ENCODE measurements at places on chromosomes 2 and 18.

DNA sequence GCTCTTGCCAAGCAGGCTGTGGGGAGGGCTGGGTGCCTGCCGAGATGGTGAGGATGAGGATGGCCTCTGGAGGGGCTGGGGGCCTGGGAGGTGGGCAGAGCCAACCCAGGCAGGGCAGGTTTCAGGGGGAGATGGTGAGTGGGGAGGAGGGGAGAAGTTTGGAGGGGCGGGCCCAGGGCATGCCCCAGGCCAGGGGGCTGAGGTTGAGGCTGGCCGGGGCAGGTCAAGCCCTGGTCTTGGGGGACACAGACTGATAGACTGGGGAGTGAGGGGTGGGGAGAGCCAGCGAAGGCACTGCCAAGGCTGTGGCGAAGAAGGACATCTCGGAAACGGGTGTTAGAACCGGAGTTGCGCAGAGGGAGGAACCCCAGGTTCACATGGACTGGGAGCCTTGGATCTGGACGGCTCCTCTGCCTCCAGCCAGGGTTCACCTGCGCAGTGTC is 12.6 kb downstream of the CAPN10 start:
- DNase-seq, result no peak

- no peak for DNase-seq
Measured at GRCh38 chr2:45014831-45015230, 5.6 kb upstream of the SIX2 start.

GRCh38 chr2:152176113-152176714 is 651 bp upstream of the STAM2 start:
- no peak for DNase-seq

- DNase-seq, result no peak
Measured at GRCh38 chr2:28507796-28508764, 12.2 kb downstream of the PLB1 start.

DNA sequence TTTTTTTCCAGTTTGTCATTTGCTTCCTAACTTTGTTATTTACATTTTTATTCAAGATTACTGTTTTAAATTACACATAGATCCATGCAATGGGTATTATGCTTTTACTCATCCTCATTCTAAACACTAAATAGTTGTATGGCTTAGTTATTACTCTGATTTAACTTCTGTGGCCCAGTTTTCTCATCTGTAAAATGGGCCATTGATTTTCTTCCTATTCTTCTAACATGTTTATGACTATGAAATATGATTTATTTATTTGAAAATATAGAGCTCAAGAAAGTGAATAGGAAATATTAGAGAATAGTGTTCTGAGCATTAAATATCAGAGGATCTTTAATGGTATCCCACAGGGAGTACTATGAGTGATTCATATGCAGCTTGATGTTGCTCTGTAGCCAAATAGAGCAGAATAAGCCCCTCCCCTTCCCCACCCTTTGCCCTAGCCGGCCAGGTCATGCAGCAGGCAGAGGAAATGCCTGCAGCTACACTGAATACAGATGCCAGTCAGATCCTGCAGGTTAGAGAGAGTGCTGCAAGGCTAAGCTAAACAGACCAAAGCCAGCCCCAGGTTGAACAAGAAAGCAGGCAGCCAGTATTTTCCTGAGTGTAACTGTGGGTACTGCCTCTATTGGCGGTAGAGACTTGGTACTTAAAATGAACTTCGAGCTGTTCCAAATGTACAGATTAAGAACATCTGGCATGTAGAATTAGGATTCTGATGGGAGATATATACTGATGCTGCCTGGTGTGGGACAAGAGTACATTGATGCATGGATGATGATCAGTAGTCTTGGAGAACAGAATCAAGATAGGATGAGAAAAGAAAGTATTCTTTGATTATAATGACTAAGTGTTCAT is 11.7 kb upstream of the ACYP2 start:
- peak; percentile 13 for DNase-seq

DNA sequence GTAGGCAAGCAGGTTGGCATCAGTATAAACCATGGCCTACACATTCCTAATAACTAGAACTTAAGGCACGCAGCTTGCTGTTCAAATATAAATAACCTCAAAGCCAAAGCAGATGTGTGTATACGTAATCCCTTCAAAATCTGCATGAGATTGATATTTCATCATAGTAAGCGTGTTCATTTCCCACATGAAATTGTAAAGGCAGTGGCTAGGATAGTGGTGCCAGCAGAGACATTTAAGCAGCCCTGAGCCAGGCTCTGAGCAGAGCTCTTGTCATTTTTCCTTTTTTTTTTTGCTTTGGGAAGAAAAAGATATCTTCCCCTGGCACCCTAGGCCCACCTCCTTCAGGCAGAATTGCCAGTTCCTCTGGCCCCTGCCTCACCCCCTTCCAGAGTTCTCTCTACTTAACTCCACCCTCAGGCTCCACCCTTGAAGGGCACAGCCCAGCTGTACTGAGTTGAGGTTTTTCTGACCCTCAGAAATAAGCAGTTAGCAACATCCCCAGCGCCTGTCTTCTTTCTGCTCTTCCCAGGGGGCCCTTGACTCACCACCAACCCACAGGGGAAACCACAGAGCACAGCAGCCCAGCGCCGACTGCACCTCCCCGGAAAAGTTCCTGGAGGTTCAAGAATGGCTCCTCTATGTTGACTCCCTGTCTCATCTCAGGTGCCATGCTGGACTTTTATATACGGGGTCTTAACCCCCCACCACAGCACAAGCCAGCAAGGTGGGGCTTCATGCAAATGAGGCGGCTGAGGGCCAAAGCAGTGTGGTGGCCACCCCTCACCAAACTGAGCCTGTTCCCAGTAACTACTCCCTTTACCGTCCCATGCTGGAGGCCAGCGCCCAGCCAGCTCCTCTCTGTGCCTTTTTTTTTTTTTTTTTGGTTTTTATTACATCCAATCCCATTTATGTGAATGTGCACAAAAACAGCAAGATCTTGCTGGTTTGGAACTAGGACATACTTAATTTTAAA is 84.7 kb downstream of the EHD3 start:
- peak; percentile 2 for DNase-seq

DNA sequence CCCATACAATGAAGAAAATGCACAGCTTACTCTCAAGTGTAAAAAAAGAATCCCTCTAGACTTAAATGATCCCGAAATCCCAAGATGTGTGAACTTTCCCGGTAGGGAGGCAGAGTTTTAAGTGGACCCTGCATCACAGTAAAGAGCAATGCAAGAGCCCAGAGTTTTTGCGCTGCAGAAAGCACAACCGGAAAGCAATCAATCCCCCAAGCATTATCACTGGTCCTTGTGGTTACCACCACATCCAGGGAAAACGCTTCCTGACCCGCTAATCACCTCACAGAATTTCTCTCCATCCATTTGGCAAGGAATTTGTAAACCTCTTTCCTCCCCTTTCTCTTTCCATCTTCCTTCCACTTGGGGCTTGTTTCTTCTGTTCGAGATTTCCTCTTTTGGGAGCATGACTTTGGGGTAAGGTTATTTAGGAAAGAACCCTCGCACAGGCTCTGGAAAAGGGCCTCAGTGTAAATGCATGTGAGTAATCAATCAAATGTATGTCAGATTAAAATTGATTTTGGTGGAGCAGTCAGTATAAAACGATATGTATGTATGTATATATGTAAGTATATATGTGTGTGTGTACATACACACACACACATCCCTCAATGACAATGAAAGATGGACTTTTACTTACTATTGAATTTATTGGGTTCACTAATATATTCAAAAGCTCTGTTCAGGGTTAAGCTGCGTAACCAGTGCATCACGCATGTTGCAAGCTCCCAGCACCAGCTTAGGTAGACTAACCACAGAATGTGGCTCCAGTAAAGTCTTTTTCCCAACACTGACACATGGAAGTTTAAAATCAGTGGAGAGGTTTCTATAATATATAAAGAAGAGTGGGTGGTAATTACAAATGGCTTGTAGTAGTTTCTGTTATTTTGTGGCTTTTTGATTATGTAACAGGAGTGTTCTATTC is 1.6 kb downstream of the PLCL1 start:
- DNase-seq, result no peak

- DNase-seq, result no peak
Measured at GRCh38 chr2:10533811-10534321, 85.7 kb upstream of the ODC1 start.

DNA sequence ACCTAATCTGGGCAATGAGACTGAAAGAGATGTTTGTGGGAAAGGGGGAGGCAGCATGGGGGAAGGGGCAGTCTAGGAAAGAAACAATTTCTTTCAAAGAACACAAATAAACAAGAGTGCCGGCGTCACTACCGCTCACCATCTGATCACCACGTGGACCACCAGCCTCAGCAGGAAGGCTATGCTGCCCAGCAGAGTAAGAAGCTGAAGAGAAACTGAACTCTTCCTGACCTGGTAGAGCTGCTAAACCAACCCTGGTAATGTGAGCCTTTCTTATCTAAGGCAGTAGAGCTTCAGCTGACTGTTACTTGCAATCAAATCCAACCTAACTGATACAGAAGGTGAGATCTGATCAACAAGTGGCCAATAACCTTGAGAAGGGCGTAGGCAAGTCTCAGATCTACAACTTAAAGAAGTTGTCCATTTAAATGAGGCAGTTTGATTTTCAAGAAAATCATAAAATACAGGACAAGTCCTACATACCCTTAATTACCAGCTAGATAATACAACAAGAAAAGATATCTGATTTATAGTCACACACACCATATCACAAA is 44.2 kb upstream of the SPTBN1 start:
- DNase-seq, result no peak

DNA sequence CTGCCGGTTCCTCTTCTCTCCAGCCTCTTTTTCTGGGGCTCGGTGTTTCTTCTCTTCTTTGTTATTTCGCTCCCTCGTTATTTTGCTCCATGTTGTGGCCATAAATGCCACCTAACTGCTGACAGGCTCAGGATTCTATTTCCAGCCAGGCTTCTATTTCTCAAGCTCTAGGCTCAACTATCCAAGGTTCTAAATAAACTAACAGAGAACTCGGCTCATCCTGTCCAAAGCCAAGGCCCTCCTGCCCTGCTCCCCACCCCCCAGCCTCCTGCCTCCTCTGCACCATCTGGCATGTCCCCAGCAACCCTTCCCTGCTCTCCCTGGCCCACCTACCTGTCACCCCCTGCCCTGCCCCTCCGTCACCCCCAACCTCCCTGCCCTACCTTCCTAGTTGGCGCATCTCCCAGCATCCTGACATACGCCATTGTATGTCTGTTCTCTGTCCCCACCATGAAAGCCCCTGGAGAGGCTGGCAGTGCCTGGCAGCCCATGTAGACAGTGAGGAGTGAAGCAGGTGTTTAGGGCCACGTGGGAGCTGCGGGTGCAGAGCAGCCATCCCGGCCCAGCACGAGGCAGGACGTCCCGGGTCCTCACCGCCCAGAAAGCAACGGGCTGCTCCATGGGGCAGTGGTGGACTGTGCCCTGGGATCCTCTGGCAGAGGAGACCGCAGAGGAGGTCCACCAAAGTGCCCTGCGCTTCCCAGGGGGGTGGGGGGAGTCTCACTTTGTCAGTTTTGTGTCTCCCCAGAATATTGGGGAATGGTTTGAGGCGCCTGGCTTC is 186.9 kb downstream of the TWIST2 start:
- DNase-seq, result no peak

DNA sequence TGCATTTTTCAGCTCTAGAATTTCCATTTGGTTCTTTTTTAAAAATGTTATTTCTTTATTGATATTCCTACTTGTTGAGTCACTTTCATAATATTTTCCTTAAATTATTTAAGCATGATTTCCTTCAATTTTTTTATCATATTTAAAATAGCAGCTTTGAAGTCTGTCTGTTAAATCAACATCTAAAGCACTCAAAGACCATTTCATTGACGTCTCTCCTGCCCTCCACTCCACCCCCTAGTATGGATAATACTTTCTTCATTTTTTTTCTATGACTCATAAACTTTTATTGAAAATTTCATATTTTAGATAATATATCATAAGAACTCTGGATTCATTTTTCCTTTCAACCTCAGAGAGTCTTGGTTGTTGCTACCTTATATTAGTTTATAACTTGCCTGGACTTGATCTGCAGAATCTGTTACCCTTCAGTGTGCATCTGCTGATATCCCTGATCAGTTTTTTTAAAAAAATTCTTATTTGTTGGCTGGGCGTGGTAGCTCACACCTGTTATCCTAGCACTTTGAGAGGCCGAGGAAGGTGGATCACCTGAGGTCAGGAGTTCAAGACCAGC is 59.0 kb upstream of the ZNF396 start:
- DNase-seq, result no peak

DNA sequence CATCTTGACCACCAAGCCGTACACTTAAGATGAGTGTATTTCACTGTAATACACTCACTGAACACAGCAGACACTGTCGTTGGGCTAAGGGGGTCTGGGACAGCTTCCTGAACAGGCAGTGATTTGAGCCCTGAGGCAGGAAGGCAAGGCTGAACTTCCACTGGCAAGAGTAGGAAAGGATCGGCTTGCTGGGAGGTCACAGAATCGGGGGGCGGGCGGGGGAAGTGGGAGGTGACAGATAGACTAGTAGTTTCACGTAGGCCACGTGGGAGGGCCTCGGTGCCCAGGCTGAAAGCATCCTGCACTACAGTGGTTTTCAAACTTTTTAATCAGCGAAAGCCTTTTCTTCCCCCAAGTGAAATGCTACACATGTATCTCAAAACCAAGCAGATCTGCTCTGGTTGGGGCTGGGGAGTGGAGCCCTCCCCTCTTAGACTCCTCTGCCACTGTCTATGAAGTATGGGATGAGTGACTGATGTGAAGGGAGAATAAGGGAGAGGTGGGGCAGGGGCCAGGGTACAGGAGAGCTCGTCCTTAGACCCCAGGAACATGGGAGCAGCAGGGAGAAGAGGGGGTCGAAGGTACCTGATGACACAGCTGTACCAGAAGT is 8.6 kb downstream of the PARD6G start:
- DNase-seq, result no peak

DNA sequence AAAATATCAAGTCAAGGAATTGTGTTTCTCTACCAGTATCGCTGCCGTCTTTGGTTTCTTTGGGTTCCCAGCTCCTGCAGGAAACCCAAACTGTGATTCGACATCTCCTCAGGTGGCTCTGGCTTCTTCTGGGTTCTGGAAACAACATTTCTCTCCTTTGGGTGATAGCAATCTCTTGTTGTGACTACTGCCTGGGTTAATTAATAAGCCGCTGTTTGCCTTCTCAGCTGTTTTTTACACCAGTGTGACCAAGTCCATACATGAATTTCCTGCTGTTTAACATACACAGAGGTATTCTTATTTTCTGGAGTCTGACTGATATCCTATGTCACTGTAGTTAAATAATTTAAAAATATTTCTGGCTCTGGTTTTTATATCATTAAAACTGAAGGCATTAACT is 112.5 kb upstream of the DCC start:
- no peak for DNase-seq

- DNase-seq, result no peak
Measured at GRCh38 chr18:75406491-75407445, 20.7 kb downstream of the SMIM21 start.

GRCh38 chr2:46862514-46862913 is 53.1 kb downstream of the MCFD2 start:
- DNase-seq, result no peak

DNA sequence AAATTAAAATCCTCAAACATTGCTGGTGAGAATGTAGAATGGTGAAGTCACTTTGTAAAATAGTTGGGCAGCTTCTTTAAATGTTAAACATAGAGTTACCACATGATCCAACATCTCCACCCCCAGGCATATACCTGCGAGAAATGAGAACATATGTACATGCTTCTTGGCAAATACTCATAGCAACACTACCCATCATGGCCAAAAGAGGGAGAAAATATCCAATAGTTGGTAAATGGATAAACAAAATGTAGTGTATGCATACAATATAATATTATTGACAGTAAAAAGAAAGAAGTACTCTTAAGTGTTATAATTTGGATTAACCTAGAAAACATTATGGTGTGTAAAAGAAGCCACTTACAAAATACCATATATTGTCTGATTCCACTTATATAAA is 185.9 kb downstream of the CDH7 start:
- no peak for DNase-seq

- no peak for DNase-seq
Measured at GRCh38 chr2:17470855-17471641, 47.2 kb downstream of the RAD51AP2 start.

All from effector memory CD4-positive, alpha-beta T cell (primary cell).